ENCODE measurements at places on chromosomes 1 and 21.
A peak's percentile ranks its signal among the peaks of the same experiment; 100 is the strongest.

DNA sequence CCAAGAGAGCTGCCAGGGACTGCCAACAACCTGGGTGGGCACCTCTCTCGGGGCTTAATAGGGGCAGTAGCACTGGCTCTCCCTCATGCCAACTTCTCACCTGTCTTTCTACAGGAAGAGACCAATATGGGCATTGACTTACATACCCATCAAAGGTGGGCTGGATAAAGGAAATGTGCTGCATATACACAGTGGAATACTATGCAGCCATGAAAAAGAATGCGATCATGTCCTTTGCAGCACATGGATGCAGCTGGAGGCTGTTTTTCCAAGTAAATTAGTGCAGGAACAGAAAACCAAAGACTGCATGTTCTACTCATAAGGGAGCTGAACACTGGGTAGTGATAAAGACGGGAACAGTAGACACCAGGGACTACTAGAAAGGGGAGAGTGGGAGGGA lies 172.5 kb downstream of the URB2 start:
- no peak for DNase-seq

- DNase-seq = no peak
Observed at GRCh38 chr1:232655746-232656085, 25.8 kb upstream of the SIPA1L2 start.

- no peak for DNase-seq
Observed at GRCh38 chr1:220999872-221000863, 120.9 kb downstream of the HLX start.

GRCh38 chr1:84164161-84164560 lies 20.1 kb downstream of the PRKACB start:
- DNase-seq = no peak

DNA sequence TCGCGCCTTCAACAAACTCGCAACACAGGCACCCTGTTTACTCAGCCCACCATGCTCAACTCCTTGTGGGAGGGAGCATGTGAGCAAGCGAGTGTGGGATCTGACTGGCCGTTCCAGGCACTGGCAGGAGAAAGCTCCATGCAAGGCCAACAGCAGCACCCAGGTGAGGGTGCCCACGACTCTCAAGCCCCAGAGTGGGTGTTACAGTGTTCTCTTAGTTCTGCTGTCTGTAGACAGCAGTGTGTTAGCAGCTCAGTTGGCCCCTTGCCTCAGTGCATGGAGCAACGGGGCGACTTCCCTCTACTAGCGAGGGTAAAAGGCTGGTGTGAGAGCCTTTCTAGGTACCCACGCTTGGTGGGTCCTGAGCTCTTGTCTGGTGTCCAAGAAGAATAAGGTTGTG lies 114.6 kb downstream of the PIGK start:
- DNase-seq = no peak

DNA sequence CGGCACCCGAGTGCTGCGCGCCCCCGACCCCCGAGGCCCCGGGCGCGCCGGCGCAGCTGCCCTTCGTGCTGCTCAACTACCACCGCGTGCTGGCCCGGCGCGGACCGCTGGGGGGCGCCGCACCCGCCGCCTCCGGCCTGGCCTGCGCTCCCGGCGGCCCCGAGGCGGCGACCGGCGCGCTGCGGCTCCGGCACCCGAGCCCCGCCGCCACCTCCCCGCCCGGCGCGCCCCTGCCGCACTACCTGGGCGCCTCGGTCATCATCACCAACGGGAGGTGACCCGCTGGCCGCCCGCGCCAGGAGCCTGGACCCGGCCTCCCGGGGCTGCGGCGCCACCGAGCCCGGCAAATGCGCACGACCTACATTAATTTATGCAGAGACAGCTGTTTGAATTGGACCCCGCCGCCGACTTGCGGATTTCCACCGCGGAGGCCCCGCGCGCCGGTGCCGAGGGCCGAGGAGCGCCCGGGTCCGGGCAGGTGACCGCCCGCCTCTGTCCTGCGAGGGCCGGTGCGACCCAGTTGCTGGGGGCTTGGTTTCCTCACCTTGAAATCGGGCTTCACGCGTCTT lies 49.0 kb downstream of the SIM2 start:
- no peak for DNase-seq

DNA sequence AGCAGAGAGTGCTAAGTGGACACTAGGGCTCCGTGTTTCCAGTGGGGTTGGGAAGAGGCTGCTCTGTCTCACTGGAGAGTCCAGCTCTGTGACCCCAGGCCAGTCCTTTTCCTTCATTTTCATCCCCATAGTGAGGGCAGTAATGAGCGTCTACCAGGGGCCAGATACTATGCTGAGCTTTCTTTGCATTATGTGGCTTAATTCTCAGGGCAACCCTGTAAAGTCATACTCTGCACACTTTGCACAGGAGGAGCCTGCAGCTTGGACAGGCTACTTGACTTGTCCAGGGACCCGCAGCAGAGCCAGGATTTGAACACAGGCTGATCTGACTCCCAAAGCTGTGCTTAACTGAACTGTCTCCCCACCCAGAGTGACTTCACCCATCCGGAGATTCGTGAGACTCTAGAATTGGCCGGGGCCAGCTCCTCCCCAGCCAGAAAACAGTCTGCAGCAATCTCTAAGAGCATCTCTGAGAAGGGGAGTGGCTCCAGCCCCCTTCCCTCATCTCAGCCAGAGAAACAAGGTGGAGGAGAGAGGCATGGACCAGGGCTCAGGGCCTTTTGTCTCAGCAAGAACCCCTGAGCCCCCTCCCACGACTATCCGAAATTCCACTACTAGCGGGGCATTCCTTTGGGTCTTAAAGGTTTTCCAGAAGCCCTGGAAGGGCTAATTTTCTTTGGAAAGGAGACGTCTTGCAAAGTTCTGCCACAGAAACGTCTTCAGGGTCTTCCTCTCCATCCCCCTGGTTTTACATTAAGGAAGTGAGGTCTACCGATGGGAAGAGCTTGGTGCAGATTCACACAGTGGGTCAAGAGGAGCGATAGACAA lies 866 bp upstream of the FNDC5 start:
- DNase-seq = no peak

DNA sequence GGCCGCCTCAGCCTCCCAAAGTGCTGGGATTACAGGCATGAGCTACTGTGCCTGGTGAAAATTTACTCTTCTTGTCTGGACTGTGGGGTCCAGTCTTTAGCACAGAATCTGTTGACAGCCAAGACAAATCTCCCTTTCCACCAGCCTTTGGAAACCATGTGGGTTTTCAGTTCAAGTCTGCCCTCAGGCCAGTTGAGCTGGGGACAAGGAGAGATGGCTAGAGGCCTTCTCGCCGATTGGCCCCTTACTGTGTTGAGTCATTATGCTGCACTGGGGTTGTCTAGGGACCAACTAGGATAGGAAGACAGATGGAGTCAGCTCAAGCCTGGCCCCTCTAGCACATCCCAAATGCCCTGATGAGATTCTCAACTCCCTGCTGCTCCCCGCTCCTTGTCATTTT lies 8.6 kb upstream of the NKAIN1 start:
- DNase-seq = no peak

GRCh38 chr1:33361532-33362235 lies 40.8 kb upstream of the A3GALT2 start:
- DNase-seq = no peak

GRCh38 chr1:178945763-178946266 lies 74.9 kb upstream of the ANGPTL1 start:
- DNase-seq = no peak

DNA sequence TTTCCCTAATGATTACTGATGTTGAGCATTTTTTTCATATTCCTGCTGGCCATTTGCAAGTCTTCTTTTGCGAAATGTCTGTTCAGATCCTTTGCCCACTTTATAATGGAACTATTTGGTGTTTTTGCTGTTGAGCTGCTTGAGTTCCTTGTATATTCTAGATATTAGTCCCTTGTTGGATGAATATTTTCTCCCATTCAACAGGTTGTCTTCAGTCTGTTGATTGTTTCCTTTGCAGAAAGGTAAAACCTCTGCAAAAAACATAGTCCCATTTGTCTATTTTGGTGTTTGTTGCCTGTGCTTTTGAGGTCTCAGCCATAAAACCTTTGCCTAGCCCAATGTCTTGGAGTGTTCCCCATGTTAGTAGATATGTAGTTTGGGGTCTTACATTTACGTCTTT lies 78.0 kb upstream of the GUCA2B start:
- DNase-seq = no peak

- no peak for DNase-seq
Observed at GRCh38 chr1:227449741-227450441, 113.5 kb upstream of the ZNF678 start.

- DNase-seq = peak; percentile 93
Observed at GRCh38 chr1:155261852-155262673, at the start of gene SCAMP3. TSS of gene SCAMP3 (minus strand) at chr1:155262360. CDS start at chr1:155262151, 209 bp downstream.

GRCh38 chr21:32957545-32957944 lies 68.2 kb upstream of the OLIG2 start:
- no peak for DNase-seq

DNA sequence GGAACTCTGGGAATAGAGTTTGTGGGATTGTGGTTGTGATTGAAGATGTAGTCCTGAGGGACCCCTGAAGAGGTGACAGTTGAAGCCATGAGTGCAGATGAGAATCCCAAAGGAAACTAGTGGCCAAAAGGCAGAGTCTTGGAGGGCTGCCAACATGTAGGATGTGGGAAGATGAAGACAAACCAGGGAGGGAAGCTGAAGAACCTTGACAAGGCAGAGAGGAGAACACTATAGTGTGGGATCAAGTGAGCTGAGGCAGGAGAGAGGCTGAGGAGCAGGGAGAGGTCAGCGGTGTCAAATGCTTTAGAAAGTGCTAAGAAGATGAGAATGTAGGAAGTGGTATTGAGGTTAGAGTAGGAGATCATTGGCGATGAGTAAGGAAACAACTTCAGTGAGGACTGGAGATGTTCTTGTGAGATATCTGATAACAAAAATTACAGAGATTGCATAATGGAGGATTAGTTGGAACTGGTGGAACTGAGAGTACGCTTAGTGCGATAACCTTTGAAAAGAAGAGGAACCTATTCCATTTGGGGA lies 88.5 kb upstream of the VCAM1 start:
- no peak for DNase-seq

DNA sequence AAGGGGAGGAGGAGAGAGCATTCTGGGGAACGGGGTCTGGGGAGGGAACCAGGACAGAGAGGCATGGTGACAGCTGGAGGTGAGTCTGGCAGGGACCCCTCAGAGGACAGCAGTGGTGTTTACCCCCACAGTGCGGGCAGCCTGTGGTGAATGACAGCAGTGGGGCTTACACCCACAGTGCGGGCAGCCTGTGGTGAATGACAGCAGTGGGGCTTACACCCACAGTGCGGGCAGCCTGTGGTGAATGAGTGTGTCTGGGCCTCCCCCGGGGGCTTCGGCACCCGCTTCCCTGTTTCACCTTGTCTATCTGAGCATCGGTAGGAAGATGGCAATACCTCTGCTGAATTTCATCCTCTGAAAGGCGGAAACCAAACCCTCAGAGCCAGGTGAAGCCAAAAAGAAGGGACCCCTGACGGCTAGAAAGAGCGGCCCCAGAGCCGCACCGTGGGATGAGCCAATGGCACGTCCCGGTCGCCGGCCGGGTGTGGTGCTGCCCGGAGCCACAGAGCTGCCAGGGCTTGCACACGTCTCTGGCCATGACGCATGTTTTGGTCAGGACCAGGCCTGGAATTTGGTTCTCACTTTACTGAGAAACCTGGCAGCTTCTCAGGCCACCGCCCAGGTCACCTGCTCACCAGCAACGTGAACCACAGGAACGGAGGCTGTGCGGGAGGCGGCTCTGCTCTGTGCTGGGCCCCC lies 54.1 kb downstream of the SIK1 start:
- no peak for DNase-seq

GRCh38 chr21:26177187-26177586 lies 6.6 kb upstream of the APP start:
- DNase-seq = no peak

DNA sequence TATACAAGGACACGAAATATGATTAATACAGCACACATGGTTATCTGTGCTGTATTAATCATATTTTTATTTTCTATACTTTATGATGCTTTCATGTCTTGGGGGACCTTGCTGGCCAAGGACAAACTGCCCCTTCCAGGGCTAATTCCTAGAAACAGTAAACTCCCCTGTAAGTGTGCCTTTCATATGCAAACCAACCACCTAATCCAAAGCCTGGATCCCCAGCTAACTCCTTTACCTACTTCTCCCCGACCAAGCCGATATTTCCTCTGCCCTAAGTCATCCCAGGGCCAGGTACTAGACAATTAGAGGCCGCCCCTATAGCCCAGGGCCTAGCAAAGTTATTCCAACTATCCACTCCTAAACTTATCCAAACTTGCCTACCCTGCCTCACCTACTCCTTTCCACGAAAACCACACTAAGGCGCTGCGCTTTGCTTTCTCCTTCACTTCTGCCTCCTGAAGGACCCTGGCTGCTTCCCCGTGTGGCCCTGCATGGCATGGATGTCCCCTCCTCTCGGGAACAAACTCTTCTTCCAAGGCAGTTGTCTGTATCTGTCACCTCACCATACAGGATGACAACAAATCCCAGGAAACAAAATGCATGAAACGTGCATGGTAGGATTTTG lies 10.2 kb downstream of the SH3BP5L start:
- DNase-seq = no peak

GRCh38 chr1:163535807-163536206 lies 214.1 kb downstream of the NUF2 start:
- no peak for DNase-seq

- DNase-seq = no peak
Observed at GRCh38 chr1:79811173-79811572, 804.6 kb upstream of the ADGRL4 start.

DNA sequence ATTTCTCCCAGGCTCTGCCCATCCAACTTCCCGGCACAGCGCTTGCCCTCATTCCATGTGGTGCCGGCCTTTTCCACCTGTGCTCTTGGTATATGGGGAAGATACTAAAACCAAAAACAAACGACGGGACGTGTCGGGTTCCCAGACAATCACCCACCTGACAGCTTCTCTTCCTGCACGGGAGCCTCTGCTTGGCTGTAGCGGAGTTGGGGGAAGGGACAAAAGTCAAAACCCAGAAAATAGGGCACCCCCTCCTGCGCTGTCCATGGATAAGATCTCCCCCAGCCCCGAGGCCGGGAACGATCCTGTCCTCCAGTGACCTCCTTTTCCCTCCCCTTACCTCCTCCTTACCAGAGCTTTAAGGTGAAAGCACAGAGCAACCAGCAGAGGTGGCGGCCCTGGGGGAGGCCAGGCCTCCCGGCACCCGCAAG lies 640 bp downstream of the JTB start:
- DNase-seq = no peak

DNA sequence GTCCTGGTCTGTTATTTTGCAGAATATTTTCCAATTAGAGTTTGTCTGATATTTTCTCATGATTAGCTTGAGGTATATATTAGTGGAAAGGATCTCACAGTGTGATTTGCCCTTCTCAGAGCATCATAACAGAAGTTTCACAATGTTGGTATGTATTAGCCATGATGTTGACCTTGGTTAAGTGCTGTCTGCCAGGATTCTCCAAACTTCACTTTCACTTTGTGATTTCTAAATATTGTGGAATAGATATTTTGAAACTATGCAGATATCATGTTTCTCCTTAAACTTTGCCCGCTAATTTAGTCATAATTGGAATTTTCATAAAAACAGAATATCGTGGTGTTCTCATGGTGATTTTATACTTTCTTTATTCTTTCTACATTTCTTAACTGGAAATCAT lies 98.0 kb upstream of the DEPDC1 start:
- DNase-seq = no peak

DNA sequence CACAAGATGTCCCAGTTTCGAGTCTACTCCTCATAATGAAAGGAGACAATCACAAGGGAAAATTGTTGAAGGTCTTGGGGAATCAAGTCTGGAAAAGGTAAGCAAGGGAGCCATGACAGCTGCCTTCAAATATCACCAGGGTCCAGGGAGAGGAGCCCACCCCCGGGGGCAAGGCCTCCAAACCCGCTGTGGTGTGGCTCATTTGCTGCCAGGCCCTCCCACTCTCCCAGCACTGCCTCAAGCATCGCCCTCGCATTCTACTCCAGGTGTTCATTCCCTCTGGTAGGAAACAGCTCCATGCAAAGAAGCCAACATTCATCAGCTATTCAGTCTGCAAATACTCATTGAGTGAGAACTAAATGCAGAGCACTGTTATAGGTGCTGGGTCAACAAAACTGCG lies 8.6 kb downstream of the S100A9 start:
- no peak for DNase-seq

Measured in left renal pelvis (tissue), 4 donors.